ENCODE measurements at places on chromosomes 3 and 15.

DNA sequence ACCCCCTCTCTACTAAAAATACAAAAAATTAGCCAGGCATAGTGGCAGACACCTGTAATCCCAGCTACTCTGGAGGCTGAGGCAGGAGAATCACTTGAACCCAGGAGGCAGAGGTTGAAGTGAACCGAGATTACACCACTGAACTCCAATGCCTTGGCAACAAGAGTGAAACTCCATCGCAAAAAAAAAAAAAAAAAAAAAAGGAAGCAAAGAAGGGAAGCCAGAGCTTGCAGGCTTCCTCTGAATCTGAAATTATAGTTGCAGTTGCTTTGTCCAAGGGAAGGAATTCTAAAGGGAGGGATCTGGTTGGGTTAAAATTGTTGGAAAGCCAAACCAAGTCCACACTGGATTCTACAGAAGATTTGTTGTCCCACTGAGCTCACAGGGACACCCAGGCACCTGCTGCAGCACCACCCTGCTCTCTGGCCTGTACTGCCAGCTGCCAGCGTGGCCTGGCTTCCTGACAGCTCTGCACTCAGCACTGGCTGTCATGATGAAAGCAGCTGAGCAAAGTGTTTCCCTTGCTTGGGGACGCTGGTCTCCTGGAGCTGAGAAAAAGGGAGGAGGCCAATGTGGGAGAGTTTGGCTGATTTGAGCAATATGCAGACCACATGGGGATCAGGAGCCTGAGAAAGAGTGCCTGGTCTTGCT lies 88.8 kb upstream of the HES1 start:
- DNase-seq = no peak

GRCh38 chr3:12907296-12907695 lies 65.9 kb upstream of the RPL32 start:
- DNase-seq = no peak

DNA sequence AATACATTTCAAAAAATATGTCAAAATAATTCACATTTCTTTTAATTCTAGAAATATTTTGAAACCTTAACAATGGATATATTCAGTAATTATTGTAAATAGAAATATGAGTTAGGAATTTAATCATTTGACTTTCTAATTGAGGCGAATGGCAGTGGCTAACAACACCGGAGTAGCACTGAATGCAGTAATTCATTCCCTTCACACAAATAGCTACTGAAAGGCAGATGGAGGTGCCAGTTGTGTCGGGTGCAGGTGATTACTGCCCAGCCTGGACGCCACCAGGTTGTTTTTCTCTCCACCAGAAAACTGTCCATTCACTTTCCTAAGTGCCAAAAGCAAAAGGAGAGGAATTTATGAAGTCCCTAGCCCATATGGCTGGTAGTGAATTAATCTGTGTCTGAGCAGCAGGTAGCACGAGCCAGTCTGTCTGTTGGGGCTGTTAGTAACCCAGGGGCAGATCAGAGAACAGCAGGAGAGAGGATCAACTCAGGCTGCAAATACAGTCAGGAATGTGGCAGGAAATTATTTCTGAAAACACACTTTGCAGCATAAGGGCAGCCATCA lies 79.3 kb upstream of the GMNC start:
- no peak for DNase-seq

DNA sequence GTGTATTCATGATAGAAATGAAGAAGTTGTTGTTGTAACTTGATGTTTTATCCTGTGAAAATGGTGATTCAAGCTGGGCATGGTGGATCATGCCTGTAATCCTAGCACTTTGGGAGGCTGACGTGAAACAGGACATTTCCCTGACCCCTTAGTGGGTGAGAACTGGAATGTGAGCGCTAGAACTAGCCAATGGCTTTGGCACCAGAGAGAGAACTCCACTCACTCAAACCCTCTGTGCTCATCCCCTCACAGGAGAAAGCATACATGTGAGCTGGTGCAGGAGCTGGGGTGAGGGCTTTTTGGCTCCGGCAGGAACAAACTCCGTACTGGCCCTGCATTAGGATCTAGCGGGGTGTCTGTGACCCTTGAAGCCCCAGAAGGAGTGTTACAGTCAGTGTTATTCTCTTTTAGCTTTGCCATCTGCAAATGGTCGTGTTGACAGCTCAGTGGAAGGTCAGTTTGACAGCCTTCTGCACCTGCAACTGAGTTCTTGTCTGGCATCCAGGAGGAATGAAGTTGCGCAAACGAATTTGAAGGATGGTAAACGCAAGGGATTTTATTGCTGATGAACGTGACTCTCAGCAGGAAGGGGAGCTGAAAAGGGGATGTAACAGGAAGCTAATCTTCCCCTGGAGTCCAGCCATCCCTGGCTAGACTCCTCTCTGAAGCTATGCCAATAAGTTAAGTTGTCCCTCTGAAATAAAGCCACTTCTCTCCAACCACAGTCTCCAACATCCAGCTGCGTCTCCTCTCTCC lies 1016.6 kb upstream of the CADM2 start:
- no peak for DNase-seq

- DNase-seq = no peak
Measured at GRCh38 chr3:14761121-14761672, 57.6 kb upstream of the FGD5 start.

GRCh38 chr3:56825567-56826438 lies 24.1 kb upstream of the ARHGEF3 start:
- no peak for DNase-seq

DNA sequence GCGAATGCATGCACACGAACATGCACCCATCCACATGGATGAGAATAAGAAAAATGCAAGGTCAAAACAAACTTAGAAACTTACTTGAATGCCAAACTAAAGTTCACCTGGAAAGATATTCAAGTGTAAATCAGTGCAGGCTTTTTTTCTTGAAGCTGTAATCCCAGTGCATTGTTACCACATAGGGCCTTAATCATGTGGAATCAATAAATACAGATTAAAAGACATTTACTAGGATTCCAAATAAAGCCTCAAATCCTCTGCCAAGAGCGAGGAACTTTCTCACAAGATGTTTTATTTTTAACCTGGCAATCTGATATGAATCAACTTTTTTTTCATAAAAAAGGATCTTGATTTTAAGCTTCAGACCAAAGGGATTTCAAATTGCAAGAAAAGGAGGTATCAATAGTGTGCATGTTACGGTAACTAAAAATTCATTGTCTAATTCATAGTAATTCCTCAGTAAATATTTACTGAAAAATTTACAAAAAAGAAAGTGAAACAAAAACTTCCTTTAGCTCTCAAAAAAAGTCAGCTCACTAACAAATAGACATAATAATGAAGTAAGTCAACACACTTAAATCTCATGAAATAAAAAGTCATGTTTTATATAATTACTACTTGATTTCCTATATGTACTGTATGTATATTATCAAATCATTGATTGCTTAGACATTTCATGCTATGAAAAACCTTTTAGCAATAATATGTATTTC lies 978.6 kb downstream of the PLOD2 start:
- DNase-seq = no peak

DNA sequence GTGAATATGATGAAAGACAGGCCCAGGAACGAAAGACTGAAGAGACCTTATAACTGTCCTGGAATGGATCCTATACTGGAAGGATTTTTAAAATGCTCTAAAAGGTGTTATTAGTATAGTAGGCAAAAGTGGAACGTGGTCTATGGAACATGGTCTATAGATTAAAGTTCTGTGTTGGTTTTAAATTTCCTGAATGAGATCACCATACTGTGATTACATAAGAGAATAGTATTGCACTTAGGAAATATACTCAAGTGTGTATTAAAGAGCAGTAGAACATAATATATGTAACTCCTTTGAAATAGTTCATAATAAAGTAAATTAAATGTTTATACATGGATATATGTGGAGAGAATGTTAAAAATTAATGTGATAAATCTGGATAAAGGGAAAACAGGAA lies 68.2 kb downstream of the SPRED1 start:
- no peak for DNase-seq

DNA sequence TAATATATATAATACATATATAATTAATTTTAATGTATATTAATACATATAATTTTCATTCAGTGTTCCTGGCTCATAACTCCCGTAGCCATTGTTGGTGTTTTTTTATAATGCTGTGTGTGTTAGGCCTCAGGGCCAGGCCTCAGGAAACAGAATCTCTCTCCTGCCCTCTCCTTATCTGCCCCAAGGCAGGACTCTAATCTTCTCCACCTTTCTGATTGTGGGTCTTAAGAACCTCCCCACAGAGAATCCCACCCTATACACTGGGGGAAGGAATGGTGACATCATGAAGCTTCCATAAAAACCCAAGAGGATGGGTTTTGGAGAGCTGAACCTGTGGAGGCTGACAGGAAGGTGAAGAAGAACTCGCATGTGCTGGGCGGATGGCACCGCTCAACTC lies 4.0 kb upstream of the FMN1 start:
- no peak for DNase-seq

- no peak for DNase-seq
Measured at GRCh38 chr3:123668906-123669305, 84.1 kb upstream of the HACD2 start.
